ENCODE measurements at places on chromosomes 3 and 15.

DNA sequence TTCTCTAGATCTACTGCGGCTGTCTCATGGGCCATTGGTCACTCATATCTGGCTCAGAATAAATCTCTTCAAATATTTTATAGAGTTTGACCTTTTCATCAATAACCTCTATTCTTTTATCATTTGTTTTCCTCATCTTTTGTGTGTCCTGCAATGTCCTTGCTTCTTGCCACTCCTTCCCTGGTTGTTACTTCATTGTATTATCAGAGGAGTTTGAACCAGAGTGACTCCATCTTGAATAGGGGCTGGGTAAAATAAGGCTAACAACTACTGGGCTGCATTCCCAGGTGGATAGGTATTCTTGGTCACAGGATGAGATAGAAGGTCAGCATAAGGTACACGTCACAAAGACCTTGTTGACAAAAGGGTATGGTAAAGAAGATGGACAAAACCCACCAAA, 9.9 kb upstream of the LPCAT4 start:
- DNase-seq = no peak

DNA sequence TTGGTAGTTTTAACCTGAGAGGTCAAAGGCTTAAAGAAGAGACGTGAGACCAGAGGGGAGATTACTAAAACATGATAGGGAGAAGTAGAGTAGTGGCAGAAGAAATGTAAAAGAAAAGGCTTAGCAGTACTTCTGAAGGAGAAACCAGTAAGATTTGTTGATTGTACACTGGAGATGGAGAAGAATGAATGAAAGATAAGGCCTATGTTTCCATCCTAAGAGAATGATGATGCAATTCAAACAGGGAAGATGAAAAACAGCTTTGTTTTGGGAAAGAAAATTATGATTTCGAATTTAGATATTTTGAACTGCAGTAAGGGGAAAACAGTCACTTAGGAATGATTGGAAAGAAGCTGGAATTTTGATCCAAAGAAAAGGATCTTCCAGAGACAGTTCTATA, 97.4 kb upstream of the PLXND1 start:
- no peak for DNase-seq

DNA sequence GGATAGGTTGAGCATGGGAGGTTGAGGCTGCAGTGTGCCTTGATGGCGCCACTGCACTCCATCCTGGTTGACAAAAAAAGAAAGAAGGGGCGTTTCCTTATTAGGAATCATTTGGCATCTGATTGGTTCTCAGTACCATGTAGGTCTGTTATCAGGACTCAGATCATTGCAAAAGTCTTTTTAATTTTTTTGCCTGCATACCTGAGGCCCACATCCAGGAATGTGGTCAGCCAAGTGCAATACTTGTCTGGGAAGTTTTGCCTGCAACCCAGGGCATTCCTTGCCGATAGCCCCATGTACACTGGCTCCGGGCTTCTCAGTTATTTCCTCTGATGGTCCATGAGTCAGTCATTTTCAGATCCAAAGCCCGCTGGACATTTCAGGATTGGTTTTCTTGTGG, 50.1 kb upstream of the CRTC3 start:
- DNase-seq = no peak

- no peak for DNase-seq
Observed at GRCh38 chr3:38878646-38879045, 62.6 kb upstream of the SCN10A start.

DNA sequence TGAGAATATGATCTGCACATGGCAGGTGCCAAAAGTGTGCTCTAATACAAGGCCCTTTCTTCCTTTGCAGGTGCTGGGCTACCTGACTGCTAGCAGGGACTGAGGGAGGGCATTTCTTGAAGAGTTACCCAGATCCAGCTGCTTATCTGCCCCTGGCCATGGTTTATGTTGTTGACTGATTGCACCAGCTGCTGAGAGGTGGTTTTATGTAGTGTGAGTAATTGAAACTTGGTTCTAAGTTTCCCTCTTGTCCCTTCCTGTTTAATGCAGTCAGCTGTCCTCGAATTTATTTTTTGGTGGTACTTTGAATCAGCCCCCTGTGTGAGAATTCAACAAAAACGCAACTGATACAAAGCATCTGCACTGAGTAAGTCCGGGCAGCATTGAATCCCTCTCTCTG, 288.3 kb upstream of the C2CD4B start:
- DNase-seq = no peak

DNA sequence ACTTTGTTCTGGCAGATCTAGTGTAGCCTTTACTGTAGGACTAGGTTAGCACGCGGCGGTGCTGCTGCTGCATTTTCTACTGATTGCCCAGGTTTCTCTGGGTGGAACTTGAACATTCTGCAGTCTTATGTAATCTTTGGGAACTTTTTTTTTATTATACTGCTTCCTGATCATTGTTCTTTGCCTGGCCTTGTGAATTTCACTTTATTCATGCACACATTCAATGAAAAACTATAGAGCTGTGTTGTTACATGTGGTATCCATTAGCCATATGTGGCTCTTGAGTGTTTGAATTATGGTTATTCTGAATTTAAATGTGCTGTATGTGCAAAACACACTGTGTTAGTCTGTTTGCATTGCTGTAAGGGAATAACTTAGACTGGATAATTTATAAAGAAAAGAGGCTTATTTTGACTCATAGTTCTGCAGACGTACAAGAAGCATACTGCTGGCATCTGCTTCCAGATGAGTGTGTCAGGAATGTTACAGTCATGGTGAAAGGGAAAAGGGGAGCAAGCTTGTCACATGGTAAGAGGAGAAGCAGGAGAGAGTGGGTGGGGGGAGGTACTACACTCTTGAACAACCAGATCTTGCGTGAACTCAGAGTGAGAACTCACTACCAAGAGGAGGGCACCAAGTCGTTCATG, 26.5 kb downstream of the MEF2A start:
- DNase-seq = no peak
